ENCODE measurements at places on chromosomes 3 and 15.

- no peak for DNase-seq
Measured at GRCh38 chr3:127915937-127916493, 983 bp downstream of the KBTBD12 start.

DNA sequence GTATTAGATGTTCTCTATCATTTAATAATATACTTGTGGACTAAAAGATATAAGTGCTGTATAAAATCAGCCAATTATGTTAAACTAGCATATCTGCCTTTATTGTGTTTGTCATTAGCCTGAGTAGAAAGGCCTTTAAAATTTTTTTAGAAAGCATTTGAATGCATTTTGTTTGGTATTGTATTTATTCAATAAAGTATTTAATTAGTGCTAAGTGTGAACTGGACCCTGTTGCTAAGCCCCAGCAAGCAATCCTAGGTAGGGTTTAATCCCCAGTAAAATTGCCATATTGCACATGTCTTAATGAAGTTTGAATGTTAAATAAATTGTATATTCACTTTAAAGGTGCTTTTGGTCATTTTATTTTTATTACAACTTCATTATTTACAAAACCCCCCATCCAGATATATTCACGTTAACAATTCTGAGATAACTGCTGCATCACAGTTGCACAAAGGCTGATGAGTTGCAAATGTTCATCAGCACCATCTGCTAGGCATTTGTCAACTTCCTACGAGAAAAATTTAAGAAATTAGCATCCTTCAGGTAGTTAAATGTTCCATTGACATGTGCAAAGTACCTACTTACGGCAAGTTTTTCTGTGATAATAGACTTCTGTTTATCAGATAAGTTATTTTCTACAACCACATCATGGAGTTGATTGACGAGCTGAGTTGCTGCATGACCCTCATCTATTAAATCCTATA, 6.3 kb downstream of the EIF4A2 start:
- DNase-seq = no peak

GRCh38 chr3:142596726-142597088, 514 bp downstream of the PLS1 start:
- no peak for DNase-seq

GRCh38 chr15:66865622-66866611, 163.9 kb downstream of the SMAD6 start:
- no peak for DNase-seq

GRCh38 chr3:133733226-133733625, 13.0 kb upstream of the TF start:
- no peak for DNase-seq

GRCh38 chr15:72992841-72993252, 59.4 kb upstream of the NEO1 start:
- no peak for DNase-seq

DNA sequence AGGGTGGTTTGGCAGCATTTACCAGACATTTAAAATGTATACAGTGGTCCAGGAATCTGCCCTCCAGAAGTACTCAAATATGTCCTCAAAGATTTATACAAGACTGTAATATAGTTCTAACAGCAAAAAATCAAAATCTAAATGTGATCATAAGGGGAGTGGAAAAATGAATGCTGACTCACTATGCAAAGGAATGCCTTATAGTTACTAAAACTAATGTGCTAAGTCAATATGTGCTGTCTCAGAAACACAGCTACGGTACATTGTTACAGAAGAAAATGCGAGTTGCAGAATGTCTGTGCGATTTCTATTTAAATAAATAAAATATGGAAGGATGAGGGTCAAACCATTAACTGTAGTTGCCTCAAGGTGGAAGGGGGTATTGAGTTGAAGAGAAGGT, 230.1 kb upstream of the UBE2E1 start:
- DNase-seq = no peak

- no peak for DNase-seq
Measured at GRCh38 chr15:74500401-74500800, 39.4 kb upstream of the UBL7 start.

DNA sequence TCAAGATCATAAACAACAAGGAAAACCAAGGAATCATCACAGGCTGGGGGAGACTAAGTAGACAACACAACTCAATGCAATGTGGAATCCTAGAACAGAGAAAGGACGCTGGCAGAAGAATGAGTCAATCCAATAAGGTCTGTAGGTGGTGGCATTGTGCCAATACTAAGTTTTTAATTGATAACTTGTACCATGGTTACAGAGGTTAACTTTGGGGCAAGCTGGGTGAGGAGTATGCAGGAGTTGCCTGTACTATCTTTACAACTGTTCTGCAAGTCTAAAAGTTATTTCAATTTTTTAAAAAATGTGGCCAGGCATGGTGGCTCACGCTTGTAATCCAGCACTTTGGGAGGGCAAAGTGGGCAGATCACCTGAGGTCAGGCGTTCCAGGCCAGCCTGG, 46.2 kb downstream of the RORA start:
- DNase-seq = no peak

DNA sequence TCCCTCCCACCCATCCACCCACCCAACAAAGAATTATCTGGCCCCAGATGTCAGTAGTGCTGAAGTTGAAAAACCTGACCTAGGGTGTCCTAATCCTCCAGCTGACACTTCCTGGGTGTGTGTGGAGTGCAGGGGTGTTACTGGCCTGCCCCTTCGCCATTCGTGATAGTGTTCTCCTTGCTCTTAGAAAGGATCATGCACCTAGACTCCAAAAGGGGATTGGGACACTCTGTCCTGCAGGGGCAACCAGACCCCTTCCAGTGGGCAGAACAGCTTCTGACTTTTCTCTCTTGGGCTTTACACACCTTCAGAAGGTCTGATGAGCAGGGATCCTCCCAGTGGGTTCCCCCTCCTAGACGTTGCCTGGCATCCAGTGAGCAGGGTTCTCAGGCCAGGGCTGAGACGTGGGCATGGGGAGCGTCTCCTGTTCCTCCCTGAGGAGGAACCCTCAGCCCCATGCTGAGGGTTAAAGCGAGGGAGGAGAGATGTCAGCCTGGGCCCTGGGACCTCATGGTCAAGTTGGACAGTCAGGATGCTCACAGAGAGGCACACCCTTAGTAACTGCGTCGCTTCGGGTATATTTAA, 75.0 kb downstream of the AAGAB start:
- DNase-seq = no peak
